ENCODE measurements at places on chromosomes 7 and 10. TPM values are rescaled to one million over a fixed set of nuclear protein-coding genes. Genes with fewer than 3 reads are reported as not detected.

SLC18A3 gene
- total RNA-seq, result not detected

PODXL gene
- total RNA-seq, result 43.0 TPM

SPOCK2 gene
- total RNA-seq, result 0.29 TPM

CDK1 gene
- 83.7 TPM for total RNA-seq

ADCY1 gene
- total RNA-seq, result 2.5 TPM

ARID5B gene
- total RNA-seq, result 1.9 TPM

SFTPD gene
- total RNA-seq, result 0.09 TPM

SEMA3E gene
- 1.8 TPM for total RNA-seq

COL13A1 gene
- 0.31 TPM for total RNA-seq

ZNF518A gene
- 7.0 TPM for total RNA-seq

Data from A549 treated with AZD2906 at 1 μM for 4 hours (cell line).